ENCODE measurements at places on chromosomes 3 and 15. TPM values are rescaled to one million over a fixed set of nuclear protein-coding genes. Genes with fewer than 3 reads are reported as not detected.

The WNT7A gene
- not detected for total RNA-seq

The LIPH gene
- total RNA-seq = not detected

The CISH gene
- 146 TPM for total RNA-seq

The TUSC7 gene
- not detected for total RNA-seq

The RBP2 gene
- total RNA-seq = not detected

GRCh38 chr3:25103391-25103790 lies 324.7 kb upstream of the RARB start:
- DNase-seq = no peak
- H3K27ac ChIP-seq = no peak overlapping the region
- no peaks in the 10 kb centered on the region for H3K4me1 ChIP-seq
- H3K4me3 ChIP-seq = no peak overlapping the region

DNA sequence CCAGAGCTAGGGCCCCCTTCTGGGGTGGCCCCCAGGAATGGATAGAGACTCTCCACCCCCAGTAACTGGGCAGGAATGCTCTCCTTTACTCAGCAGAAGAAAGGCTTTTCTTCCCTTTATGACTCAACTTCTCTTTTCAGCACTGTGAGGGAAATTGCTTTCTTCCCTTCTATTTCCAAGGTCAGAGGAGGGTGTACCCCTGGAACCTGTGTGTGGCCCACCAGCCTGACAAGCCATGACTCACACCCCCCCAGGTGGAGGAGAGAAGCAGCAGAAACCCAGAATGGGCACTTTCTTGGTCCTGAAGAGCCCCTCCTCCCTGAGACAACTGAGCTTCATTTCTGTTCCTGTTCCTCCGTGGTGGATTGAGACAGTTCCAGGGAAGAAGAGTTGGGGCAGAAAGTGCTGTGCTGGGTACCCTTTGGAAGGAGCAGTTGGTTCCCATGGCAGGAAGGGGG lies 2.7 kb upstream of the ANKRD63 start:
- H3K27ac ChIP-seq = no peak overlapping the region
- no peak for DNase-seq
- peaks cover 4% of the 10 kb centered on the region for H3K27me3 ChIP-seq
- no peaks in the 10 kb centered on the region for H3K36me3 ChIP-seq
- H3K4me1 ChIP-seq = peaks cover 4% of the 10 kb centered on the region
- H3K4me3 ChIP-seq = no peak overlapping the region

DNA sequence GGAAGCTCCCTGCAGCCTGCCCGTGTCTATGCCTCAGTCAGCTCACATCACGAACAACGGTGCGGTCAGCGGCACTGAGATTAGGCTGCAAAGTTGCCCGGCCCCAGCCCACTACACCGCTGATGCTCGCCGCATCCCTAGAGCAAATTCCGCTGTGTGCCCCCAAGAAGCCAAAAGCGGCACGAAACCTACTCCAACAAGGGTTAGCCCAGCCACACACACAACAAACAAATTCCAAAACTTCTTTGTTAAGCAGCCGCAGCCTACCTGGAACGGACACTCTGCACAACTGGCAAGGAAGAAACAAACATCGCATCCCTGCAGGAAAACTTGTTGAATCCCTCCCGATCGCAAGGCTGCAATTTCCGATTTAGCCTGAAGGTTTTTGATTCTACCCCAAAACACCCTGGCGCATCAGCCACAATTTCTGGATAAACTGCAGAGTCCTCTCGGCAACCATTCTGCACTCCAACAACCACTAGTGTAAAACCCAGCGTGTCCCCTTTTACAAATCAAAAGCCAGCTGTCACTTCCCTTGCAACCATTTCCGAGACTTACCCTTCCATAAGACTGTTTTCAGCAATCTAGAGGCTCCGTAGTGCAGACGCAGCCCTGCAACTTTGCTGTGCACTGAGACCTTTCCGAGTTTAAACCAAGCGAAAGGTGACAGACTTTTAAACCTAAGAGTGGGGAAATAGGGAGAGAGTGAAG lies 449 bp downstream of the ROBO1 start:
- no peak overlapping the region for H3K4me3 ChIP-seq
- H3K4me1 ChIP-seq = no peaks in the 10 kb centered on the region
- no peaks in the 10 kb centered on the region for H3K27me3 ChIP-seq
- H3K36me3 ChIP-seq = peaks cover 6% of the 10 kb centered on the region

DNA sequence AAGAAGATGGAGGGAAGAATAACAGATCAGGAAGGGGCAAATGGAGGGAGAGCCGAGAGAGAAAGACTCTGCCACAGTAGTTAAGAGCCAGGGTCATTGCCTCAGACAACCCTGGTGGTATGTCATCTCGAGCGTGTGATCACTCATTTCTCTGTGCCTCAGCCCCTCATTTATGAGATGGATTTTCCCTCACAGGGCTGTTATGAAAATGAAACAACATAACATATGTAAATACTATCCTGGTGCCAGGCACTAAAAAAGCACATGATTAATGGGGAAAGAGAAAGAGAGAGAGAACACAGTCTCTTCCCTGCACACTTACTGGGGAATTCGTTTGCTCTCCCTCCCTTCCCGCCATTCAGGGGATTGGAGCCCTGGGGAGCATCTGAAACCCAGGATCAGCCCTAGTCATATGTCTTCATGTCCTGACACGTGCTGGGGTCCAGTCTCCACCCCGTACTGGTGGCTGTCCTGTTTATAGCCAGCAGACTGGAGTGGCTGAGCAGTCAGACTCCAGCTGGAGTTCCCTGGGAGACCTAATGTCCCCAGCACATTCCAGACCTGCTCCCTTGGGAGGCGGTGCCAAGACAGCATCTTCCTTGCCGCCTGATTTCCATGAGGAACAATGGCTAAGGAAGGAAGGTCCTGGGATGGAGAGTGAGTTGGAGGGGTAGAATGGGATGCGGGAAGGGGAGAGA lies 14.7 kb upstream of the AMOTL2 start:
- H3K36me3 ChIP-seq = no peaks in the 10 kb centered on the region
- no peak for DNase-seq
- H3K4me1 ChIP-seq = no peaks in the 10 kb centered on the region
- no peak overlapping the region for H3K4me3 ChIP-seq
- H3K27ac ChIP-seq = no peak overlapping the region
- peaks cover 21% of the 10 kb centered on the region for H3K27me3 ChIP-seq

- H3K27ac ChIP-seq = no peak overlapping the region
- H3K27me3 ChIP-seq = no peaks in the 10 kb centered on the region
- H3K4me3 ChIP-seq = no peak overlapping the region
- H3K36me3 ChIP-seq = peaks cover 18% of the 10 kb centered on the region
Measured at GRCh38 chr3:146536681-146537080, 7.7 kb downstream of the PLSCR1 start.

DNA sequence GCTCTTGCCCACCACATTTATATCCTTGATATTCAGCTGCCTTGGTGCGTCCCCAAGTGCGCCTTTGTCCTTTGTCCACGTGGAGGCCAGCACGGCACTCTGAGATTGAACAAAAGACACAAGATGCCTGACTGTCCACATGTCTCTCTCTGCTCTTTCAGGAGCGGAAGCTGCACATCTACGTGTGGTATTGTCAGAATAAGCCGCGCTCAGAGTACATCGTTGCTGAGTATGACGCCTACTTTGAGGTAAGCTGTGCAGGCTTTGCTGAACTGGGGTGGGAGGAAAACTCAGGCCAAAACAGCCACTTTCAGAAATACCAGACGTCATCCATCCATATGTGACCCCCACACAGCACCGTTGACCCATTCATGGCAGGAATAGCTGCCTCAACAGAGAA lies 72.0 kb upstream of the UMPS start:
- H3K27me3 ChIP-seq = peaks cover 2% of the 10 kb centered on the region
- H3K27ac ChIP-seq = peak overlapping the region; percentile 67
- peak overlapping the region; percentile 53 for H3K4me3 ChIP-seq
- peaks cover 19% of the 10 kb centered on the region for H3K4me1 ChIP-seq
- DNase-seq = no peak
- H3K36me3 ChIP-seq = no peaks in the 10 kb centered on the region

GRCh38 chr3:161875483-161875882 lies 378.9 kb downstream of the OTOL1 start:
- H3K27me3 ChIP-seq = no peaks in the 10 kb centered on the region
- H3K4me1 ChIP-seq = no peaks in the 10 kb centered on the region
- H3K36me3 ChIP-seq = no peaks in the 10 kb centered on the region
- H3K4me3 ChIP-seq = no peak overlapping the region
- no peak overlapping the region for H3K27ac ChIP-seq

- DNase-seq = no peak
- peaks cover 2% of the 10 kb centered on the region for H3K4me1 ChIP-seq
- H3K27ac ChIP-seq = no peak overlapping the region
- H3K36me3 ChIP-seq = no peaks in the 10 kb centered on the region
- no peak overlapping the region for H3K4me3 ChIP-seq
- H3K27me3 ChIP-seq = no peaks in the 10 kb centered on the region
Measured at GRCh38 chr15:88987934-88988671, 74.9 kb upstream of the MFGE8 start.
